Activated CD4-positive, alpha-beta memory T cell treated with anti-CD3 and anti-CD28 coated beads, Interleukin-2, amount 10 ng/mL, durations not matched to agents 7 days and 5 days (primary cell): ENCODE measurements at places on chromosomes 7 and 10. TPM values are rescaled to one million over a fixed set of nuclear protein-coding genes. Genes with fewer than 3 reads are reported as not detected.

- no peak for DNase-seq
- H3K27me3 ChIP-seq: no peaks in the 10 kb centered on the region
- H3K36me3 ChIP-seq: peaks cover 32% of the 10 kb centered on the region
- peaks cover 39% of the 10 kb centered on the region for H3K4me1 ChIP-seq
- no peak overlapping the region for H3K27ac ChIP-seq
Measured at GRCh38 chr7:148711191-148712102, 12.7 kb downstream of the CUL1 start.

DNA sequence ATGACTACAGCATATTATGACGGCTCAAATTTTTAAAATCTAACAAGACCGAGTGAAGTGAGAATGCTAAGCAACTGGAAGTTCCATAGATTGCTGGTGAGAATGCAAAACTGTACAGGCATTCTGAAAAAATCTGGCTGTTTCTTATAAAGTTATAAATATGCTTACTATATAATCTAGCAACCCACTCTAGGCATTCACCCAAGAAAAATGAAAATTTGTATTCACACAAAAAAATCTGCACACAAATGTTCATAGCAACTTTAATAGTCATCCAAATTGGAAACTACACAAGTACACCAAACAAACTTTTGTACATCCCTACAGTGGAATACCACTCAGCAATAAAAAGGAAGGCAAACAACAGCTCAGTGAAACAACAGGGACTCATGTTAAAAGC, 39.9 kb upstream of the STARD3NL start:
- no peaks in the 10 kb centered on the region for H3K4me1 ChIP-seq
- H3K36me3 ChIP-seq: no peaks in the 10 kb centered on the region
- peaks cover 12% of the 10 kb centered on the region for H3K27me3 ChIP-seq
- no peak for DNase-seq

Gene ZKSCAN5
- 12.2 TPM for total RNA-seq

Gene PAPSS2
- total RNA-seq: not detected

DNA sequence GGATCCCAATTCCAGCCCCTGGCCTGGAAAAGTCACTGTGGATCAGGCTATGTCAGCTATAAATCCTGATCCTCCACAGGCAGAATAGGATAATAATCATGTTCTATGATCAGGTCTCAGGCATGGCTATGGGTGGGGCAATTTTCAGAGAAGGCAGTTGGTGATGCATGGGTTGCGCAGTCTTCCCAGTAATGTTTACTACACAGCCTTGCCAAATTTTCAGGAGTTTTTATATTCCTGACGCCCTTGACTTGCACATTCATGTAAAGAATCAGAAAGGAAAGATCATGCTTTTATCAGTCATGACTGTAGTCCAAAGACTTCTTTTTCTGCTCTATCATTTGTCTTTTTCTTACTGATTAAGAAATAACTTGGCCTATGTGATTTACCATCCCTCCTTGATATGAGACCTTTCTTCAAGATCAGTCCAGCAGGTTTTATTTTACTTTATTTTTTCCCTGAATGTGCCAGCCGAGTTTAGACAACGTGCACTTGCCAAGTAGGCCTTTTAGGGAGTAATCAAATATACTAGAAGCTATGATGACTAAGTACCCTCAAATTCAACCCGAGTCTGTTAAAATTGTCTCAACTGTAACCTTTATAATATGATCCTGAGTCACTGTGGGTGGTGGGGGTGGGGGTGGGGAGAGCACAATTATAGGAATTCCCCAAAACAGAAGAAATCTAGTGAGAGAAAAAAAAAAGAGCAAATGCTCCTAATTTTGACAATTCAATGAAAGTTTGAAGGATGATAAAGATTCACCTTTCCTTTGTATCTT, 31.9 kb downstream of the ARL4A start:
- peaks cover 64% of the 10 kb centered on the region for H3K4me1 ChIP-seq
- H3K27me3 ChIP-seq: no peaks in the 10 kb centered on the region
- no peak for DNase-seq
- peaks cover 11% of the 10 kb centered on the region for H3K36me3 ChIP-seq
- no peak overlapping the region for H3K27ac ChIP-seq

GRCh38 chr10:109968953-109969759, 38.6 kb upstream of the ADD3 start:
- H3K27me3 ChIP-seq: peaks cover 7% of the 10 kb centered on the region
- no peak overlapping the region for H3K4me3 ChIP-seq
- no peak overlapping the region for H3K27ac ChIP-seq
- peaks cover 2% of the 10 kb centered on the region for H3K4me1 ChIP-seq
- H3K36me3 ChIP-seq: no peaks in the 10 kb centered on the region

- no peak overlapping the region for H3K27ac ChIP-seq
- no peaks in the 10 kb centered on the region for H3K36me3 ChIP-seq
- H3K27me3 ChIP-seq: peaks cover 28% of the 10 kb centered on the region
- no peaks in the 10 kb centered on the region for H3K4me1 ChIP-seq
Measured at GRCh38 chr10:124375691-124376090, 43.0 kb downstream of the OAT start.

DNA sequence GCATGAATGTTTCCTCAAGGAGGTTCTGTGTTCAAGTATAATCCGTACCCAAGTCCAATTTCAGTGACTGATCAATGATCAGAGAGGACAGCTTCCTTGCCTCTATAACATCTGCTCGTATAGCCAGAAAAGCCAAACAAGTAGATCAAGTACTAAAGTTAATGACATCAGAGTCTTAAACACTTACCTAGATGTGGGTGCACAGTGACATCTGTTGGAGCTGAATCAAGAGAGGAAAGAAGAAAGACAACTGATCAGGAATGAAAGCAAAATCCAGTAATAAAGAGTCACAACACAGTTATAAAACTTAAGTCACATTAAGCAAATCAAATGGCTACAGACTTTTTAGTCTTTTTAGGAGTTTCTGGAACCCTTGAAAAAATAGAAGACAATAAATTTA, 236.5 kb downstream of the RELN start:
- no peaks in the 10 kb centered on the region for H3K36me3 ChIP-seq
- H3K27ac ChIP-seq: no peak overlapping the region

Gene KCNH2
- total RNA-seq: 0.15 TPM

Gene FEZF1
- not detected for total RNA-seq

DNA sequence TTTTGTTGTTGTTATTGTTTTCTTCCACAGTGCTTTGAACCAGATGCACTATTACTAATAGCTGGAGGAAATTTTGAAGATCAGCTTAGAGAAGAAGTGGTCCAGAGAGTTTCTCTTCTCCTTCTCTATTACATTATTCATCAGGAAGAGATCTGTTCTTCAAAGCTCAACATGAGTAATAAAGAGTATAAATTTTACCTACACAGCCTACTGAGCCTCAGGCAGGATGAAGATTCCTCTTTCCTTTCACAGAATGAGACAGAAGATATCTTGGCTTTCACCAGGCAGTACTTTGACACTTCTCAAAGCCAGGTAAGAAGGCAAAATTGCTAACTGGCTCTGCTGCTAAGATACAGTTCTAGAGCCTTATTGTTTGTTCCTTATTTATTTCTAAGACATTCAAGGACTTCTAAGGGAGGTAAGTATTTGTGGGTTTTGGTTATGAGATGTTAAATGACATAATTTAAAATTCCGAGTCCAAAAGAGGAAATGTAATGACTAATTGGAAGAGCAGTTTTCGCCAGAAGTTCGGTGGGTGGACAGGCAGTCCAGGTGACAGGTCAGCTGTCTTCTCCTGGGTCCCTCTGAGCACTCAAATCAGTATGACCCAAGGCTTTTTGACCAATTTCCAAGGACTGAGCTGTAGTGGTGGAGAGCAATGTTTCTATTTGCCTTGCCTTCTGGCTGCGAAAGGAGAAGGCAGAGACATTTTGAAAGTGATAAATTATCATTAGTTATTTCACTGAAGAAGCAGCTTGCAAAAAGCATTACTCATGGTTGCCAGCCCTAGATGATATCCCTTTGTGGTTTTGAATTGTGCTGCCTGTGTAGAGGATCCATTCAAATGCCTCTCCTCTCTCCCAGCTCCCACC, 10.1 kb downstream of the SLC39A12 start:
- no peak overlapping the region for H3K27ac ChIP-seq
- H3K4me1 ChIP-seq: no peaks in the 10 kb centered on the region
- H3K36me3 ChIP-seq: no peaks in the 10 kb centered on the region
- DNase-seq: no peak
- no peaks in the 10 kb centered on the region for H3K27me3 ChIP-seq
- no peak overlapping the region for H3K4me3 ChIP-seq

Gene SLC25A28
- total RNA-seq: 67.9 TPM

GRCh38 chr10:62131724-62132123, 136.9 kb downstream of the RTKN2 start:
- peaks cover 15% of the 10 kb centered on the region for H3K4me1 ChIP-seq
- H3K36me3 ChIP-seq: peaks cover 25% of the 10 kb centered on the region
- H3K27me3 ChIP-seq: no peaks in the 10 kb centered on the region
- no peak overlapping the region for H3K27ac ChIP-seq
- DNase-seq: no peak
- no peak overlapping the region for H3K4me3 ChIP-seq

Gene LAMB1
- not detected for total RNA-seq

Gene CASP7
- total RNA-seq: 39.3 TPM

Gene BLNK
- not detected for total RNA-seq

- peak overlapping the region; percentile 77 for H3K27ac ChIP-seq
- H3K4me3 ChIP-seq: peak overlapping the region; percentile 91
- H3K27me3 ChIP-seq: peaks cover 4% of the 10 kb centered on the region
- H3K36me3 ChIP-seq: peaks cover 35% of the 10 kb centered on the region
- DNase-seq: no peak
Measured at GRCh38 chr10:132332433-132332754, 401 bp downstream of the LRRC27 start.

DNA sequence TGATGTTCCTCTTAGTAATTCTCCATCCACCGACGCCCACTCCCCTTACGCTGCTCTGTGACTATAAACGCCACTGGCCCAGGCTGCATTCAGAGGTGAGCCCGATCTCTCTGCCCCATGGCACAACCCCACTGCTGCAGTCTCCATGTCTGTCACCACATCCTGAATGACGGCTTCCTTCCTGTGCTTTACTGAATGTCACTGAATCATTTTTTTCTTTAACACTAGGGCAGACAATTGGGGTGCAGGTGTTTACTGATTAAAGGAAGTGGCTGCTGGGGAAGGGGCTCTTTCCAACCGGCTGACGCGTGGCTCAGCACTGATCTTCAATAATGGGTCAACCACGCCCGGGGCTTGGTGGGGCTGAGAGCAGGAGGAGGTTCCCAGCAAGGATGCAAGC, 208.3 kb downstream of the USP6NL start:
- H3K36me3 ChIP-seq: peaks cover 30% of the 10 kb centered on the region
- peak; percentile 80 for DNase-seq
- H3K4me3 ChIP-seq: peak overlapping the region; percentile 59
- H3K27me3 ChIP-seq: no peaks in the 10 kb centered on the region

- peaks cover 6% of the 10 kb centered on the region for H3K27me3 ChIP-seq
- H3K36me3 ChIP-seq: no peaks in the 10 kb centered on the region
- H3K4me1 ChIP-seq: no peaks in the 10 kb centered on the region
- no peak overlapping the region for H3K4me3 ChIP-seq
- H3K27ac ChIP-seq: no peak overlapping the region
Measured at GRCh38 chr7:134362587-134363483, 46.1 kb upstream of the SLC35B4 start.

DNA sequence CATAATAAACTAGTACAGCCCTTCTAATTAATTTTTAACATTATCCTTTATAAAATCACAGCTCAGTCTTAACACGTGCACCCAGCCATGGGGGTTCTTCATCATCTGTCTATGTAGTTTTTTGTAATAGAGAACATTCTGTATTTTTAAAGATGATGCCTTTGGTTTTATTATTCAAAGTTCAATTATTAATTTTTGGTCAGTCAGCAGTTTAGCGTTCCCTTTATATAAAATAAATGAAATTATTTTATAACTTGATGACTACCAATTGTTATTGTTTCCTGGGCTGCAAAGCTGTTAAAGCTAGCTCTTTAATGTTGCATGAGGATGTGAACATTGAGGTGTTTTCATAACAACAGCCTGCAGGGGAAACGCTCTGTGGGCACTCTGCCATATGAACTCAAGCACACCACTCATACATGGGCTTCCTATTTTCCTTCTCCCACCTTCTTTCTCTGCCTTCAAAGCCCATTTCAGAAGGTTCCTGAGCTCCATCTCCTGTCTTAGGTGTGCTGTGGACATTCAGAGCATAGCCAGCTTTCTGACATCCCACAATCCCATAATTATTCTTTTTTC, 172.0 kb upstream of the YAE1 start:
- H3K27ac ChIP-seq: no peak overlapping the region
- peaks cover 21% of the 10 kb centered on the region for H3K27me3 ChIP-seq
- H3K4me3 ChIP-seq: no peak overlapping the region
- no peak for DNase-seq

DNA sequence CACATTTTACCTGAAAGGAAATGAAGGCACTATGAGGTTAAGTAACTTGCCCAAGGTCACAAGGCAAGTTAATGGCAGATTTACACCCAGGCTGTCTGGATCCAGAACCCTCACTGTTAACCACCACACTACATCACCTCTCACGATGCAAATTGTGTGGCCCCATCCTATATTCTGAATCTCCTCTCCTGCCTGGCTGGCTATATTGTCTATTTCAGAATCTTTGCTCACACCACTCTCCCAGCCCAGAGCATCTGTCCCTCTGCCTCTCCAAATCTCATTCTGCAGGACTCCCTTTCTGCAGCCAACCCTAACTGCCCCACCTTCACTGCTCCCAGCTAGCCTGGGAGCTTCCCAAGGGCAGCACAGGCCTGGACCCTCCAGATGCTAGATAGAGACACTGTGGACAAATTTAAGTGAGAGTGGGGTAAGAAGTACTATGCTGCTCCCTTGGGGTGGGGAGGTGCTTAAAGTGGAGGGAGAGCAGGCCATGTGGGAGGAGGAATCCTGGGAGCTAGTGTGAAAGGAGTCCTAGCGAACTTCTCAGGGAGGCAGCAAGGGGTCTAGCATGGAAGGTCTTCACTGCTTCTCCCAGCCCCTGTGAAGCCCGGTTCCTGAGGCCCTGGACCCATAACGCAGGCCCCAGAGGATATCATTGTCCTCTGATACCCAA, 786 bp downstream of the CUEDC2 start:
- H3K27me3 ChIP-seq: no peaks in the 10 kb centered on the region
- H3K4me3 ChIP-seq: peak overlapping the region; percentile 88
- H3K4me1 ChIP-seq: peaks cover 54% of the 10 kb centered on the region
- DNase-seq: no peak

DNA sequence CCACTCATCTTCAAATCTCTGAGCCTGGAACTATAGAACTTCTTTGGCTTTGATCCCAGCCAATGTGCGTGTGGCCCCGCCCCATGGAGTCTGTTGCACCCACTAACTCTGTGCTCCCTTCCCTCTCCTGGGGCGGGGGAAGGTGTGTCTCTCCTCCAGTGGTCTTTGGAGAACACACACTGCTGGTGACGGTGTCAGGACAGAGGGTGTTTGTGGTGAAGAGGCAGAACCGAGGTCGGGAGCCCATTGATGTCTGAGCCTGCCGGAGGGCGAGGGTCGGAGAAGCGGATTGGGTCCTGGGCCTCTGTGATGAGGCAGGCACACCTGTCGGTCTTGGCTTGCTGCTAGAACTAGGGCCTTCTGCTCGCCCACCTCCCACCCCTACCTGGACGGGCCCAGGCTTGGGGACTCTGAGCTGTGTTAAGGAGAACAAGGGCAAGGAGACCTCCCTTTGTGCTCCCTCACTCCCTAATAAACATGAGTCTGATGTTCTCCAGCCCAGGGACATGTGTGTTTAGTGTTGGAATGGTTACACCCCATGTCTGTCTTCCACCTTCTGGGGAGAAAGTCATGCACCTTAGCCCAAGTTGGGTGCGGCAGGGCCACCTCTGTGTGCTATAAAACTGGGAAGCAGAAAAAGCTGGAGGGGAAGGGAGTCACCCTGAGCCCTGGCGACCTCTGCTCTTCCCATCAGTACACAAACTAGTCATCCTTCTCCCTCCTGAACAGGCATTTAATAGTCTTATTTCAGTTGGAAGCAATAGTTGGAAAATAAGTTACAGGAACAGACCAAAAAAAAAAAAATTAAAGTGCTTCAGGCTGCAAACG, 4.6 kb downstream of the TRAPPC14 start:
- H3K27me3 ChIP-seq: no peaks in the 10 kb centered on the region
- H3K27ac ChIP-seq: peak overlapping the region; percentile 4
- peaks cover 63% of the 10 kb centered on the region for H3K4me1 ChIP-seq
- no peak overlapping the region for H3K4me3 ChIP-seq
- peaks cover 64% of the 10 kb centered on the region for H3K36me3 ChIP-seq
